ENCODE measurements at places on chromosomes 6 and 20.
A peak's percentile ranks its signal among the peaks of the same experiment; 100 is the strongest.

DNA sequence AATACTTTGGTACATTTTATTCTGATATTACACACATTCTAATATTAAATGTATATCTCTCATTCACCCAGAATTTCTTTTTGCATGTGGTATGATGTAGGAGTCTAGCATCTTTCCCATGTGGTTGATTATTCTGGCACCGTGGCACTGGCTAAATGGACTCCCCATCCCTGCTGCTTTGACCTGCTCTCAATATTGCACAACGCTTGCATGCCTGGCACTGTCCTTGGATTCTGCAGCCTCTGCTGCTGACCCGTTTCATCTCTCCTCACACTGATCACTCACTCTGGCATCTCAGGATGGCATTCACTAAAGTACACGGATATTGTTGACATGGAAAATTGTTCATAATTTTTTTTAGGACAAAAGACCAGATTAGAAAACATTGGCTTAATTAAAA lies 11.5 kb upstream of the DACT2 start:
- DNase-seq, result no peak

DNA sequence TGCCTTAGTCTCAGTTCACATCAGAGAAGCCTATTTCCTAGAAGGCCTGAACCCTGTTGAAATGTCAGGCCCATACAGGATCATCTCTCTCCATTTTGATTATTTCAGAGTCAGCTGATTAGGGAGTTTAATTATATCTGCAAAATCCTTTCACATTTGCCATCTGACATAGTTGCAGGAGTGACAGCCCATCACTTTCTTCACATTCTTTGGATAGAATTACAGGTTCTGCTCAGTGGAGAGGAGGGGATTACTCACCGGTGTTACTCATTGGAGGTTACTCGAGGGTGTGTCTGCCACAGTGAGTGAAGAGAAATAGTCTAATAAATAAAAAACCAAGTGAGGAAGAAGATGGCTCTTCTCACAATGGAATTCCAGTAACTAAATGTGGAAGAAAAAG lies 216.8 kb downstream of the TMEM242 start:
- peak; percentile 22 for DNase-seq

DNA sequence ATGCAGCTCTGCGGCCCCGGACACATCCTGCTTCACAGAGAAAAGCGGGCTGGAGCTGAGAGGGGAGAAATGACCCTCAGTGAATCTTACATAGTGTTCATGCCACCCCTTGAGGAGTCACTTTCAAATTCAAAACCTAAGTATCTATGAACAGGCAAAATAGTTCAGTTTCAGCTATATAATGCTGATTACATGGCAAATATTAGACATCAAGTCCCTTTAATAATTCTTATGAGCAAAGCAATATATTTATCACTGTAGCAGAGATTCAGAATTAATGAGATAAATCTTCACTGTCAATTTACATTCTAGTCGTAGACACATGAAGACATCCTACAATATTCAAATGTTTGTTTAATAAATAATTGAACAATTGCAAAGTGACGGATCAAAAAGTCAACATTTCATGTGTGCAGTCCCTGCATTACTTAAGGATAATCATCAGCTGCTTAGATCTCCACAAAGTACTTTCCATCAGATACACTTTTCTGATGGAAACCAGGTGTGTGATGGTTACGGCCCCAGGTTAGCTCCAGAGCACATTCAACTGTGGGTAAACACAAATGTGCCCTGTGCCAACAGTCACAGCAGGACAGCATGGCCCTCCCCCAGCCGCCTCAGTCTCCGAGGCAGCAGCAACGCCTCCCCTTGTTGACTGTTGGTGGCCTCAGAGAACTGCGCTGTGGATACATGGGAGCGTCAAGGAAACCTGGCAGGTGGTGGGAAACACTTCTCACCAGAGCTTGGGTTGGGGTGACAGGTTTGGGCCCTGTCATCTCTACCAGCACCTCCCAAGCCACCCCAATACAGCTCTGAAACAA lies 787 bp upstream of the PRR18 start:
- DNase-seq, result no peak

- DNase-seq, result peak; percentile 61
Measured at GRCh38 chr6:142474531-142475289, 172.9 kb downstream of the ADGRG6 start.

GRCh38 chr6:150666071-150666470 lies 66.4 kb downstream of the PLEKHG1 start:
- no peak for DNase-seq

DNA sequence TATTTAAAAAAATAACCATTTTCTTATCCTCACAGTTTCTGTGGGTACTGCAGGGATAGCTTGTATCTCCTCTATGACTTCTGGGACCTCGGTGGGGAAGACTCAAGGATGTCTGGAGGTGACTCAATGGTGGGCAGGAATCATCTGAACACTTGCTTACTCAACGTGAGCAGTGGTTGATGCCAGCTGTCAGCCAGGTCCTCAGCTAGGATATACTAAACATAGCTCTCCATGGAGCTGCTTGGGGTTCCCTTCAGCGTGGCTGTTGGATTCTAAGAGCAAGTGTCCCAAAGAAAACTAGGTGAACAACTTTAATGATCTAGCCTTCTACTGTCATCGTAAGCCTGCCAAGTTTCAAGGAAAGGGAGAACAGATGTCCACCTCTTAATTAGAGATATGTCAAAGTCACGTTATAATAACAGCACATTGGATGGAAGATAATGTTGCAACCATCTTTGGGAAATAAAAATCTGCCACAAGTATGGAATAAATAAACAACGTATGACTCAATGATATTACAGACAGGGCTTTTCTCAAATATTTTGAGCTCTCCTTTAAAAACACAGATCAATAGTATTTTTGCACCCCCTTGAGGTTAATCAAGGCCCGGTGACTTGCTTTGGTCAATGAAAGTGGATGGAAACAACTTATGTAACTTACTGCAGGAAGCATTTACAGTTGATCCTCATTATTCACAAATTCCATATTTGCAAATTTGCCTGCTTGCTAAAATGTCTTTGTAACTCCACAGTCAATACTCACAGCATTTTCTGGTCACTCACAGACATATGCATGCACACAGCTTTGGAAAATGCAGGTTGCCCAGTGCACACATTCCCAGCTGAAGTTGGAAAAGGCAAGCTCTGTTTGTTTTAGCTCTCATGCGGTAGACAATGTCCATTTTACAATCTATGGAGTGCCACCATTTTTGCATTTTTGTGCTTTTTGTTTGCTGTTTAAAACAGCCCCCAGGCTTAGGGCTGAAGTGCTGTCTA lies 6.6 kb upstream of the HEBP2 start:
- peak; percentile 32 for DNase-seq

DNA sequence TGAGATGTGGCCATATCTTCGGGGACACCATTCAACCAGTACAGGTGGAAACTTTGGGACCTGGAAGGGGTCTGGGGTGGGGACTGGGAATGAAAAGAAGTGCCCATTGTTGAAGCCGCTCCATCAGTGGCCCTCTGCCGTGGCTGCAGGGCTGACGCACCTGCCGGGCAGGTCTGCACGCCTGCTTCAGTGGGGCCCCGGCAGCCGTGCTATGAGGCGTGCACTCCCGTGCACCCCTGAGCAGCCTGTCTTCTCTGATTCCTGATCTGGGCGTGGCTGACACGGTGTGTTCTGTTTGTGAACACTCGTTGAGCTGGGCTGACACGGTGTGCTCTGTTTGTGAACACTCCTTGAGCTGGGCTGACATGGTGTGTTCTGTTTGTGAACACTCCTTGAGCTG lies 155.9 kb downstream of the TAF4 start:
- no peak for DNase-seq

- DNase-seq, result peak; percentile 23
Measured at GRCh38 chr6:105272786-105273185, 93.0 kb upstream of the POPDC3 start.

DNA sequence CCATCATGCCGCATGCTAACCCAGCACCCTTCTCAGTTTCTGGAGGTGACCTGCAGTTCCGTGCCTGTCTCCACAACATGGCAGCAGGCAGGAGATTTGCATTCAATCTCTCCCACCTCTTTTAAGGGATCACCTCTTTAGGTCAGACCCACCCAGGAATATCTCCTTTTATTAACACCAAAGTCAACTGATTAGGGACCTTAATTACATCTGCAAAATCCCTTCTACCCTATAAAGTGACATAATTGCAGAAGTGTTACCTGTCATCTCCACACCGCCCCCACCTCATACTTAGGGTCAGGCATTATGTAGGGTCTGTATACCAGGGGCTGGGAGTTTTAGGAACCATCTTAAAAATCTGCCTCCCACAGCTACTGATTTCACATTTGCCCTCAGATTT lies 267.5 kb downstream of the TMEM242 start:
- DNase-seq, result no peak

DNA sequence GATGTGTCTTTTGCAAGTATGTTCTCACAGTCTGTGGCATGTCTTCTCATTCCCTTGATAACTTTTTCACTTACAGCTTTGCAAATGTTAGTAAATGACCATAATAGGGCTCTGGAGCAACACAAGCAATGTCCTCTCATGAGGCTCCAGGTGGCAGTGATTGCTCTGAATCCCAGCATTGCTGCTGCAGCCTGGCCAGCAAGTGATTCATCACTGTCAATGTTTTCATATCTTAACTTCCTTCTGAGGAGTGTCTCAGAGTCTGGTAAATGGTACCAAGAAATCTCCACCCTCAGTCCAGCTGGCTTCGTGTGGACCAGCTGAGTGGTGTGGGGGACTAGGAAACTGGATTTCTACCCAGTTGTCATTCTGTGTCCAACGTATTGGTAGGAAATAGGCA lies 139.6 kb downstream of the MYLK4 start:
- DNase-seq, result no peak

DNA sequence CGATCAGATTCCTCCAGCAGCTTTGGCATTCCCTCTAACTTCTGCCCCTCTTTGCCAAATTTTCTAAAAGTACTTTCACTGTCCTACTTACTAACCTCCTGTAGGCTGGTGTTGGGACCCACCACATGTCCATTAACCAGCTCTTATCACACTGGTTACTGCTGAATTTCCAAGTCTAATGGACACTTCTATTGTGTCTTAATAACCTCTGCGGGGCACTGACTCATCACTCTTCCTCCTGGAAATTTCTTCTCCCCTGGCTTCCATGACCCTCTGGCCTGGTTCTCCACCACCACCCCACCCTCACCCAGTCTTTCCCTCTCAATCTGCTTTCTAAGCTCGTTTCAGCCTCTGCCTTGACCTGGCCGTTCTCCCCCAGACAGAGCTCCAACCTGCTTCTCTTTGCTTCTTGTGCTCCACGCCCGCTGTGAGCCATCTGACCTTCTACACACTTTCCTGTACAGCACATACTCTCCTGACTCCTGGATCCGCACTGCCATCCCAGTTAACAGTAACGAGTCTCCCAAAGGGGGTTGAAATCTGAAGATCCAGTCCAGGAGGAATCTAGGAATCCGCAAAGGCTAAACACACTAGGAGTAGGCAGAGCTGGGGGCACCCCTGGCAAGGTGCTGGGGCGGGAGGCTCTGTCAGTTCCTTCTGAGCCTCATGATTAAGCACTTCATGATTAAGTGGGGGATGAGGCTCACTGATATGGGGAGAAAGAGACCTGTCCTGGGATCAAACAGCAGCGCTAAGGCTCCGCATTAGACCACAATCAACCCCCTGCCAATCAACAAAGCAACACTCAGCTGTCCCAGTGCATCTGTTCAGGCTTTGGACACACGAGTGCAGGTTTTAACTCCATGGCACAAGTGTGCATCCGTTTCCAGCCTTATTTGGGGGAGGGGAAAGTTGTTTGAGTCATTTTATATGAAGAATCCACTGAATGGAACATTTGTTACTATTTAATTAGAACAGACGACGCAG lies 146.3 kb downstream of the LY86 start:
- DNase-seq, result no peak

DNA sequence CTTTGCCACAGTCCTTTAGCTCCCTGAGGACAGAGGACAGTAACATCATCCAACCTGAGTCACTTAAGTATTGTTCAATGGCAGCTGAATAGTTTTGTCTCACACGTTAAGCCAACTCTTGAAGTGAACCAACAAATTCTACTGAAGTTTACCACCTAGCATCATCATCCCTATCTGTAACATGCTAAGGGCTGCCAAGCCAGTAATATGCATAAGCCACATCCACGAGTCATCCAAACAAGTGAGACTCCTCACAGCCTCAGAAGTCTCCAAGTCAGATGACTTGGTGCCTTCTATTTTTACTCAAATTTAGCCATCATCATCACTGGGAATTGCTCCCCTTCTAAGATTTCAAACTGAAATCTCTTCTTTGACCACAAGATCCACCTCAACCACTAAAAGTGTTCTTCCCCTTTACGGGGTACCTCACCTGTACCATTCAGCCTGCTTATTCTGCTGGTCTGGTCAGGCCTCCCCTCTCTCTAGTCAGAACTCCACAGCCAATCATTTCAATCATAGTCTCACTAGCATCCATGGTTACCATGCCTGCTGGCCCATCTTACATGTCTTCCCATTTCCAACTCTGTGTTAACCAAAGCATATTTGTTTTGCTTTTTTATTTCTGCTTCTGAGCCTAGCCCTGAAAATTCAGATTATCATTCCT lies 73.7 kb downstream of the DTNBP1 start:
- peak; percentile 76 for DNase-seq

- DNase-seq, result peak; percentile 83
Measured at GRCh38 chr20:51434580-51435247, 107.8 kb downstream of the NFATC2 start.

DNA sequence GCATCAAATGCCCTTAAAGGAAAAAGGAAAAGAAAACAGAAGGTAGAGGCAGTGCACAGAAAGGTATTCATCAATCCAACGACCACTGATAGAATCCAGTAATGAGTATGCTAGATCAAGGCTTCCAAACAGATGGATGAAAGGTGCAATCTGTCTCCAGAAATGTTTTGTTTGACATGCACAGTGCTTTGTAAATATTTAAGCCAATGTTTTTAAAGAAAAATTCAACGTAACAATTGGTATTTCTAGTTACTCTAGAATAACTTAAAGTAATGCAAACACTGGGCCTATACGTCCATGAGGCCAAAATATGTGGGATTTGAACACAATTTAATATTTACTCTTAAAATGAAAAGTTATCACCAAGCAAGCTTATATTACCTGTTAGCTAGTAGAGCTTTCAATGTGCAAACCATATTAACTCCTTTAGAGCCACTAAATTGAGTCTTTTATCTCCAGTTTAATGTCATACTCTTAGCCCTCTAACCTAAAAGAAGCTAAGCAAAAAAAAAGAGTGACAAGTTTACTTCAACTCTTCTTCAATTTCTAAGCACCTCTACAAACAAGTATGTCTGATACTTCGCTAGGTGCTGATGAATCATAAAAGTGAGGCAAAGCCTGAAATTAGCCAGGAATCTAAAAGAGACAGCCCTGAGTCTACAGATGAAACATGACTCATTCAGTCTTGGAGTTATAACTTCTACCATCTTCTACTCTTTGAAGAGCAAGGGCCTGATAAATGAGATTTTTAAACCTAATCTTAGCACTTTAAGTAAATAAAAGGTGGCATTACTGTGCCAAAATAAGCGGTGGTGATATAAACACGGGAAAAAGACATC lies 169.8 kb downstream of the PTPRK start:
- DNase-seq, result peak; percentile 8

DNA sequence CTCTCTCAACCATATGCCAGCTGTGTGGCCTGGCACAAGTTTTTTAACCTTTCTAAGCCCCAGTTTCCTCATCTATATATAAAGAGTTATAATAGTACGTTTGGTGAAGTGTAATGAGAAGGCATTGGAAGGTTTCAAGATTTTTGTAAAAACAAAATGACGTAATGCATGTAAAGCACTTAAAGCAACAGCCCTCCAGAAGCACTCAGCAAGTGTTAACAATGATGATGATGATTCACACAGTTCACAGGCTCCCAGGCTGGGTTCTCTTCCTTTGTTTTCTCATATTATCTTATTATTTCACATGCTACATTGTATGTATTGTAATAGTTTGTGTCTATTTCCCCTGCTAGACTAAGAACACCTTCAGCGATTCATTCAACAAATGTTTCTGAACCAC lies 6.2 kb downstream of the CEP250 start:
- no peak for DNase-seq
